ENCODE measurements at places on chromosomes 4 and X.

DNA sequence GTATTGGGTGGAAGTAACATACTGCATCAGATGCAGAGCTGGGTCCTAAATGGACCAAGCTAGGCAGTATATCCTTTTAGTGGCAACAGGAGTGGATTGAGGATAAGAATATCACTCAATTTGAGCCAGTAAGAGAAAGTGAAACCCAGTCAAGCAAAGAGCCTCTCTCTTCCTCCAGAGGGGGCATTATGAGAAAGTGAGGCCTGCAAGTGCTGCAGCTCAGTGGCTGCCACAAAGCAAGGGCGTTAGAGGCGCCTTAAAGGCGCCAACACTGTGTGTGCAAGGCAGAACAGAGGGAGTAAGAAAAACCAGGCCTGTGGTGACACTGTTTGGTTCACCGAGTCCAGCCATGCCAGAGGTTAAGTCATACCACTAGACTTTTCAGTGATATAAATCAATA is 17.5 kb downstream of the STX18 start:
- no peak for DNase-seq

- no peak for DNase-seq
Observed at GRCh38 chr4:17934286-17934685, 87.3 kb downstream of the LCORL start.

- peak; percentile 26 for DNase-seq
Observed at GRCh38 chr4:88283661-88284438, 511 bp downstream of the PPM1K start.

GRCh38 chr4:7826176-7826908 is 113.3 kb downstream of the AFAP1 start:
- no peak for DNase-seq

DNA sequence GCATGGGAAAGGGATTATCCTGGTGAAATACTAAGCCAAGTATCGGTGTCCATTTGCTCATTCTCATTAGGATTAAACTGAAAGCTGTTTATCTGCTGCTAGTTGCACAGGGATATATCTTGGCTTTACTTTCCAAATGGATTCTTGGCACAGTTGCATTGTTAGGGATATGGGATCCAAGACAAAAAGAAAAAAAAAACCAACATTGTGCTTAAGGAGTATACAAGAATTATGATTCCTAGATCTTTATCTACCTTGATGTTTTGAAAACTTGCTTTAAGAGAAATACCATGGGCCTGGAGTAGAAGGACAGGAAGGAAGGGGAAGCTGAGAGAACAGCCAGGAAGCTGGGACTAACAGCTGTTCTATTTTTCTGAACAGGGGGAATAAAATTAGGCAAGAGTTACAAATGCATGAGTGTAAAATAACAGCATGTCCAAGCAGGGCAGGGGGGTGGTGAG is 107.6 kb downstream of the ATXN3L start:
- DNase-seq = no peak

DNA sequence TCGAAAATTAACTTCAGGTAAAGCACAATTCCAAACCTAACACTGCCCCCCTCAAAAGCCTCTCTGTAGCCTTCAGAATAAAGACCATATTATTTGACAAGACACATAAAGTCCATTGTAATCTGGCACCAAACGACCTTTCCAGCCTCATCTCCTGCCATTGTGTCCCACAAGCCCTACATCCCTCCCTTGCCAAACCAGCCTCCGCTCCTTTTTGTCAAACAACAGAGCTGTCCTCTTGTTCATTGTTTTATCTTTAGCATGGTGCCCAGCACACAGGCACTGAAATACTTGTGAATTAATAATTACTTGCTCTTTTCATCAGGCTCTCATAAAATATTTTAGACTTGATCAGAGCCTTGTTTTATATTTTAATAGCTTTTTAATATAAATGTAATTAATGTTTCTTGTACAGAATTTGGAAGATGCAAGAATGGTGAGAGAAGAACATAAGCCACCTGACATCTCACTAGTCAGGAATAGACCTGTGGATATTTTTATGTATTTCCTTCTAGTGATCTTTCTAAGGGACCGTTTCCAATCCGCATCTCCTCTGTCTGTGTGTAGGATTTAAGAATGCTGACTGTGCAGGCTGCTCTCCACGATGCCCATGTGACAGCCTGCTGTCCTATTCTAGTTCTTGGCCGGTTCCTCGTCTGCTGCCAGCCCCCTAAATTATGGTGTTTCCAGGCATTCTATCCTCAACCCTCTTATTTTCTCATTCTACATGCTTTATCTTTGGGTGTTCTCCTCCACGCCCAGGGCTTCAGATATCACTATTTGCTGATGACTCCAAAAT is 3.0 kb upstream of the IRF2 start:
- DNase-seq = peak; percentile 78

GRCh38 chr4:174930895-174931294 is 12.7 kb downstream of the ADAM29 start:
- no peak for DNase-seq

- DNase-seq = no peak
Observed at GRCh38 chr4:154983714-154984113, 202.6 kb downstream of the RBM46 start.

GRCh38 chr4:71187404-71188155 is 151.2 kb upstream of the SLC4A4 start:
- DNase-seq = peak; percentile 23

DNA sequence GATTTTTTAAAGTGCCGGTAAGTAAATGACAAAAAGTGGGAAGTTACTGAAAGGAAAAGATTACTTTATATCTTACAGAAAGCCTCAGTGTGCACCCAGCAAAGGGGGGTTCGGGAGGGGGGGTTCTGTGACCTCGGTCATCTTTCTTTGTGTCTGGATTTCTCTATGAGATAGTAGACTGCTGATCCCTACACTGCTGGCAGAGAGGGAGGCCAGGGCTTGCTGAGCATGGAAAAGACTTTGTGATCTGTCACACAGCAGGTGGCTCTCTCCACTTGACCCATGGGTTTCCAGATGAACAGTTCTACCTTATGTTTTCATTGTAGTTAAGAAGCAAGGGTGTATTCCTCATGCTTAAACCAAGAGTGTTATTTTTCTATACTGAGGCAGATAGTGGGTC is 475.6 kb downstream of the PCDH10 start:
- no peak for DNase-seq

GRCh38 chr4:76726631-76727030 is 171.3 kb downstream of the SOWAHB start:
- DNase-seq = no peak

- DNase-seq = no peak
Observed at GRCh38 chrX:2374086-2374485, 126.7 kb downstream of the DHRSX start.

- DNase-seq = no peak
Observed at GRCh38 chrX:39556056-39556455, 541.7 kb downstream of the BCOR start.

- no peak for DNase-seq
Observed at GRCh38 chrX:721354-721753, 90.8 kb downstream of the SHOX start.

GRCh38 chr4:24476282-24476681 is 108.1 kb downstream of the DHX15 start:
- no peak for DNase-seq
